ENCODE measurements at places on chromosomes 6 and 20.

GRCh38 chr6:130426066-130426721 lies 60.4 kb downstream of the TMEM200A start:
- DNase-seq = no peak

DNA sequence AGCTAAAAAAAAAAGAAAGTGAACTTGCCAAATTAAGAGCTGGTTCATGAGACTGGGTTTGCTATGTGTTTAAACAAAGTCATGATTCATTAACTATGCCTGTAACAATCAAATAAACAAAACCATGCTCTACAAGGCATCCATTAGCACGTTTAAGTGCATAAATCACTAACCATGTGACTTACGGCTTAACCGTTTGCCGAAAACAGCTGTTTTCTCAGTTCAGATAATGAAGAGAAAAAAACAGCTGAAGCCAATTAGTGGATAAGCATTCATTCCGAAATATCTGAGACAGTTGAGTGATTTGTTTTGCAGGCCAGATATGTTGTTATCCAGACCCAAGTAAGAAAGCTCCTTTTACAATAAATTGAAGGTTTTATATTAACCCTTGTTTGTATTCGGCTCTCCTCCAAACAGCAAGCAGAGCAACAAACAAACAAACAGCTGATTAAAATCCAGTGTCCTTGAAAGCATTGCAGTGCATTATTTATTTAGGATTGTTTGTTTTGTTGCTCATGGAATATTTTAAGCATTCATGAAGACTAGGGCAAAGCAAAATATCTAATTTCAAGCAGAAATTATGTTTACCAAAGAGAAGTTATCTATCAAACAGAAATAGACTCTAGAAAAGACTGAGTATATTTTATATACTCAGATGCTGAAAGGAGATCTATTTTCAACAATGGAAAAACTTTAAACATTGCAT lies 343.5 kb downstream of the RFPL4B start:
- no peak for DNase-seq

GRCh38 chr6:119241111-119241465 lies 108.5 kb downstream of the MAN1A1 start:
- DNase-seq = no peak

DNA sequence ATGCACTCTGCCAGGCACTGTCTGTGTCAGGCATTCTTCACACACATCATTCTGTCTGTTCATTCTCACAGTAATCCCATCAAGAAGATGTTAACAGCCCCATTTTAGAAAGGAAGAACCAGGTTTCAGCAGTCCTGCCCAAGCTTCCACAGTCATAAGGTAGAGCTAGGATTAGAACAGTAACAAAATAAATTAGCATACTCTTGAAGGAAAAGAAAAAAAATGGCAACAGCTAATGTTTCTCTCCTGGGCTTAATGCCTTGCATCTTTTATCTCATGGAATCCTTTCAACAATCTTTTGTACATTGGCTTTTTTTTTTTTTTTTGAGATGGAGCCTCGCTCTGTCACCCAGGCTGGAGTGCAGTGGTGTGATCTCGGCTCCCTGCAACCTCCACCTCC lies 32.1 kb upstream of the AKAP12 start:
- no peak for DNase-seq

- DNase-seq = no peak
Measured at GRCh38 chr6:44261581-44261980, 3.8 kb downstream of the NFKBIE start.

DNA sequence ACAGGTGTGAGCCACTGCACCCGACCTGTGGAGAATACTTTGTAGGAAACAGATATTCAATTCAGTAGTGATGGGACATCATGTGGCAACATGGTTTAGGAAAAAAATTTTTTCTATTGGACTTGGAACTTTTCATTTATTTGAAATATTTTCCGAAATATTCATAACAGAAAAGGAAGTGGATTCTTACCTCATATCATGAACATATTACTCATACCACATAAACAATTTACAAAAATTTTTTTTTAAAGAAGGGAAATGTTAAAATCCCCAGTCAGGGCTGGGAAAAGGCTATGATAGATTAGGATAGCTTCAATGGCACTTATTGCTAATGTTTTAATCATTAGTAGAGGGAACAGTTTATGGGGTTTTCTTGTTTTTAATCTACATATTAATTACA lies 6.8 kb upstream of the ALDH8A1 start:
- DNase-seq = no peak

DNA sequence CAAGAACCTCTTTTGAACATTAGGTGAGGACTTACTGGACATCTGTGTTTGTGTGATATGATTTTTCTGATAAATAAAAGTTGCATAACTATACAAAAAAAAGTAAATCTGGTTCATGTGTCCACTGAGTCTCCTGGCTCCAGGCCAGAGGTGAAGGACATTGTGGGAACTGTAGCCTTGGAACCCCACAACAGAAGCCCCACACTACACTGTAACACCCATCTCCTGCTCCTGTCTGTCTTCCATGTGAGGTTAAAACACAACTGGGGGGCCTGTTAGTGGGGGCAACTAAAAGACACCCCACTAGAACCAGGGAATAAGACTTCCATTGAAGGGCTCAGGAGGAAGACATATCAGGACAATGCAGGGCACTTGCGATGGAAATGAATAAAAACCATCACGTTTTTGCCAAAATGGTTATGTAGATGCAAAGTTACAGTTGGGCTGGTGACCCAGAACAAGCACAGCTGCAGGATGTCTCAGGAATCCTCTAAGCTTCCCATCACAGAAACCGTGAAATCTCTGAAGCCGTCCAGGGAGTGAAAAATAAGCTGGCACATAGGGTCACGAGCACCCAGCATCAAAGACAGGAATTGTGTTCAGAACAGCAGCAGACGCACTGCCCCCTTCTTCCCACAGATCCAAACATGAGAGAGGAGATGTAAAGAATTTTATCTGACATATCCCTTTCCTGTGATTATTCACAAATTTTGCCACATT lies 36.7 kb upstream of the PCSK2 start:
- no peak for DNase-seq

- no peak for DNase-seq
Measured at GRCh38 chr6:70133246-70133645, 169.6 kb downstream of the COL9A1 start.

DNA sequence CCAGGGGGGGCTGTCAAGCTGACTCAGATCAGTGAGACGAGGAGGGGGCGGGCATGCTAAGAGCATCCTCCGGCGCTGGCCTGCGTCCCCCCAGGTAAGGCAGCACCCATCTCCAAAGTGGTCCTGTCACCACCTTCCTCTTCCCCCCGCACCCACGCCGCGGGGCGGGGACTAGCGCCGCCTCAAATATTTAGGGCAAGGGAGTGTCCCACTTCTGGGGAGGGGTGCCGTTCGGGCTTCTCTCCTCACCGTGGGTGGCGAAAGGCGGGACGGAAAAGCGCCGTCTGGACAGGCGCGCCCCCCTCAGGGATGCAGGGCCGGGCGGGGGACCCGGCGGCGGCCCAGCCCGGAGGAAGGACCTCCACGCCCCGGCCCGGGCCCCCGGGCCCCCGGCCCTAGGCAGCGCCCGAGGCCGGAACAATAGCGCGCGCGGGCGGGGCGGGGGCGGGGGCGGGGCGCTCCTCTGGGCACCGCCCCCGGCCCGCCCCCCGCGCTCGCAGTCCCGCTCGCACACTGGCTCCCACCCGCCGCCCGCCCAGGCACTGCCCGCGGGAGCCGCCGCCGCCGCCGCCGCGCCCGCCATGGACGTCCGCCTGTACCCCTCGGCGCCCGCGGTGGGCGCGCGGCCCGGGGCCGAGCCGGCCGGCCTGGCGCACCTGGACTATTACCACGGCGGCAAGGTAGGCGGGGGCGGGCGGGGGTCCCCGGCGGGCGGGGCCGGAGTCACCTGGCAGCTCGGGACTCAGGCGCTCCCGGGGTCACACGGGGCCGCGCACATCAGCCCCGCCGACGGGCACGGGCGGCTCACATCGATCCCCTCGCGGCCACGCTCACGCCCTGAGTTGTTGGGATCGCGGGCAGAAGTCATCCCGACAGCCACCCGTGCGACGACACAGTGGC lies at the start of gene TOX2:
TSS of gene TOX2 (plus strand) at position 542 of the 900 bp plus-strand sequence. CDS start at position 582, 40 bp downstream.
- peak; percentile 15 for DNase-seq

- no peak for DNase-seq
Measured at GRCh38 chr20:34435589-34435988, 72.5 kb downstream of the ITCH start.

- DNase-seq = no peak
Measured at GRCh38 chr6:129893640-129894039, 32.5 kb upstream of the TMEM244 start.

DNA sequence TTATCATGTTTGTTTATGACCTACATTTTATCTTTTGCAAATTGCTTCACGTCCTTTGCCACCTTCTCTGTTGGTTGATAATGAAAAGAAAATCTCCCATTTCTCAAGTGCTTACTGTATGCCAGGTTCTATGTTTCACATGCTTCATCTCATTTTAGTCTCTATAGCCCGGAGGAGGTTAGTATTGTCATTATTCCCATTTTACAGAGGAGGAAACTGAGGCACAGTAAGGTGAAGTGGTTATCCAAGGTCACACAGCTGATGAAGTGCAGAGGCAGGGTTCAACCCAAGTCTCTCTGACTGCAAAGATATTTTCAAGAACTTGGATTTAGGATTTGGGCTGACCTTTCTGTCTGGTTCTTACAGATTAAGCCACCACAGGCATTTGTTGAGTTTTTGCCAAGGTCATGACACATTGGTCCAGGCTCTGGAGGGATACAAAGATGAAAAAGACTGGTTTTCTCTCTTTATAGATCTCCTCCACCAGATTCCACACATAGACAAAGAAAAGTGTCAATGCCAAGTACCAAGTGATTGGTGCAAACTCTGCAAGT lies 20.6 kb downstream of the CNBD2 start:
- DNase-seq = no peak

DNA sequence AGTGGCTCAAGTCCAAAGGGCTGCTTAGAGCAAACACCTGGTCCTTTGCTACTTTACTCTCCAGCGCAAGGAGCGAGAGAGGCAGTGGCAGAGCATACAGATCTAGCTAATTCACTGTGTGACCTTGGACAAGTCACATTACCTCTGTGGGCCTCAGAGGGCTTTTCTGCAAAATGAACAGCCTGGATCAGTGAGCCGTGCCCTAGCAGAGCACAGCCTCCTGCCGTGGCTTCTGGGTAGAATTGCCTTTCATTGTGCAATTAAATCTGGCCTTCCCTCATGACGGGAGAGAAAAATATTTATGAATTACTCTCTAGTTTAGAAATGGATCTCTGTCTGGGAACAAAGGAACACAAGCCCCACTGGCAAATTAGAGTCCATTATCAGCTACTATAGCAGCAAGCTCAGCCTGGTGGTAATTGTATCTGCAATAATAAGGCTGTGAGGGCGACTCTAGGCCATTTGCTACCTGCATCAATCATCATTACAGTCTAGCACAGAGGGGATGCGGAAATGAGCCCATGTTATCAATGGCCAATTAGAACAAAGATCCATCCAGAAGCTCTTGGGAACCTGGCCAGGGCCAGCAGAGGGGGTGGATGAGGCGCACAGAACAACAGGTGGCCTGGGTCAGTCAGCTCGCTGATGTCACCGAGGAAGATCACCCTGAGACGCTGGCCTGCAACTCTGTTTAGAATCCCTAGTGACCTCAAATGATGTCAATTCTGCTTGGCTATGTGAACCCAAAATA lies 114.2 kb upstream of the LY86 start:
- DNase-seq = peak; percentile 31

DNA sequence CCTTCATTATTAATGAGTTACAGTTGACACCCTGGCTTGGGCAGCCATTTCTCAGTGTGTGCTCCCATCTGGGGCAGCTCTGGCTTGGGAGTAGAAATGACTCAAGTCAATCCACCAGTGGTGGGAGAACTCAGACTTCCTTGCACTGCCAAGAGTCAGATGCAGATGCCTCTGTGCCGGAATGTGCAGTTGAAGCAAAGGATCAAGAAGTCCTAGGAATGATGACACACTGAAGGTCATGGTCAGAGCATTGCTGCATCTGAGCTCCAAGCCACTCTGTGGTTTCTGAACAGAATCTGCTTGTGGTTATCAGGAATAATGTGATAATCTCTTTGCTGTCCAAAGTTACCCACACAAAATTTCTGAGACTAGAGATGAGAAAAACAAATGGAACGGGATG lies 19.5 kb upstream of the PAX1 start:
- no peak for DNase-seq

GRCh38 chr20:53597030-53597482 lies 3.4 kb upstream of the ZNF217 start:
- no peak for DNase-seq

- no peak for DNase-seq
Measured at GRCh38 chr6:147677647-147678046, 169.2 kb downstream of the SAMD5 start.

GRCh38 chr20:57332105-57333089 lies 2.8 kb downstream of the SPO11 start:
- DNase-seq = no peak

GRCh38 chr6:100573166-100573565 lies 108.4 kb upstream of the SIM1 start:
- DNase-seq = peak; percentile 15

DNA sequence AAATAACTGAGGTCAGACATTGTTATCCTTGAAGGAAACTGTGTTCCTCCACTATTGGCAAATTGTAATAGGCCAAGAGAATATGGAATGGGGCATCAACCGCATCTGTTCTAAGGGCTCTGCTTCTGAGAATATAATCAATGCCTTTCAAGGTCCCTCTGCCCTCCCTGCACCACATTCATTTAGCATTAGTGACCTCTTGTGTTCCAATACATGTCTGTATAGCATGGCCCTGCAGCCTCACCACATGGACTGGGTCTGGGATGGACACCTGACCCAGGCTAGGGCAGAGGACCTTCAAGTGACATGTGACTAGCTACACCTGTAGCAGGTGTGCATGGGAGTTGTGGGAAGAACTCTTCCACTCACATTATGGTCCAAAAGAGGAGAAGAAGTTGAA lies 14.2 kb downstream of the BTN3A1 start:
- DNase-seq = no peak

GRCh38 chr6:36679043-36679833 lies 724 bp downstream of the CDKN1A start:
- peak; percentile 24 for DNase-seq

DNA sequence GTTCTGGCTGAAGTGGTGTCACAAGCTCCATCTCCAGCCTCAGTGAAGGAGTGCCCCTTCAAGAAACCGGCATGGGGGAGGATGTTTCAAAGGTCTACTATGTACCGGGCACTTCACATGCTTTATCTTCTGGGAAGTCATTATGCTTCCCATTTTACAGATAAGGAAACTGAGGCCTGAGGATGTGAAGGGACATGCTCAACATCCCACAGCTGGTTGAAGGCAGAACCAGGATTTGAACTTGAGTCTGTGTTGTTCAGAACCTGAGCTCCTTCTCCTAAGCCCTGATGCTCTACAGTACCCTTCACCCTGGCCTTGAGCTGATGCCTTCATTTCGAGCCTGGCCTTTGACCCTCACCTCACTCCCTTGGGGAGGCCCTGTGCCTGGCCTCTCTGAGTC lies 13.0 kb downstream of the GLP1R start:
- DNase-seq = no peak

- no peak for DNase-seq
Measured at GRCh38 chr6:166778776-166779175, 151.7 kb upstream of the RPS6KA2 start.

- DNase-seq = no peak
Measured at GRCh38 chr6:127855542-127856159, 45.2 kb downstream of the THEMIS start.

- no peak for DNase-seq
Measured at GRCh38 chr6:147023581-147023980, 180.6 kb upstream of the STXBP5 start.

Data from NCI-H1092 treated with DMSO at 0.1 percent for 48 hours (cell line).